Muscle of leg (tissue), 16 donors: ENCODE measurements at places on chromosomes 12 and 14.

DNA sequence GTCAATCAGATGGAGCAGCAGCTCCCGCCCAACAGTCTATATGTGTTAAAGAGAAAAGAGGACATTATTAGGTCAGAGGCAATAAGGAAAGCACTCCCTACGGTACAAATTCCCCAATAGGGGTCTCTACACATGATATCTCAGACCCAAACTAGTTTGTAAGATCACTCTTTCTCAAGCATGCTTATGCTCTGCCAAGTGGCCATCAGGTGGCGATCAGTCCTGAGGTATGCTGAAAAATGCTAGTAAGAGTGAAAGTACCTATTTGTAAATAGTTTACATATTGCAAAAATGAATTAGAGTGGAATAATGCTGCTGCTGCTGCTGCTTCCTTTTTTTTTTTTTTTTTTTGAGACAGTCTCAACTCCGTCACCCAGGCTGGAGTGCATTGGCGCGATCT, 61.0 kb downstream of the CPM start:
- DNase-seq, result peak; percentile 14

DNA sequence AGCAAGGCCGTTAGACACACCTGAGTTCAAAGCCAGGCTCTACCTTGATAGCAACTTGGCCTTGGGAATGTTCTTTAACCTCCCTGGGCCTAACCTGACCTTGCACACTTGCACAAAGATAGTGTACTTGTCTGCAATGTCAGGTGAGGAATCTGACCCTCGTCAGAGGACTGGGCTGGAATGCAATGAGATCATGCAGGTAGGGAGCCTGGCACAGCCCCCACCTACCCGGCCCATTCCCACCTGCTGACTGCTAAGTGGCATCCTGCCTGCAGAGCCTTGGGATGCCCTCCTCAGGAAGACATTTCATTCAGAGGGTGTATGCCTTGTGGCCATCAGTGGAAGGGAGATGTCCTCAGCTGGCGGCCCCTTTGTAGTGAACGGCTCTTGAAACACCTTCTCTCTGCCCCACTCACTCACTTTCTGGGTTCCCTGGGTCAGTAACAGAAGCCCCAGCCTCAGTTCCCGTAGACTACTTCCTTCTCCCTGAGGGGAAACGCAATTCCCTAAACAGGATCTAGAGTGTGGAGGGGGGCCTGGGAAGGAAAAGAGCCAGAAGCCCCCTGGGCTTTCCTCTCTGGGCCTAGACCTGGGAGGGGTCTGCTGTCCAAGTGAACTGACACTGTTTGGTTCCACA, 68.0 kb upstream of the DICER1 start:
- no peak for DNase-seq

DNA sequence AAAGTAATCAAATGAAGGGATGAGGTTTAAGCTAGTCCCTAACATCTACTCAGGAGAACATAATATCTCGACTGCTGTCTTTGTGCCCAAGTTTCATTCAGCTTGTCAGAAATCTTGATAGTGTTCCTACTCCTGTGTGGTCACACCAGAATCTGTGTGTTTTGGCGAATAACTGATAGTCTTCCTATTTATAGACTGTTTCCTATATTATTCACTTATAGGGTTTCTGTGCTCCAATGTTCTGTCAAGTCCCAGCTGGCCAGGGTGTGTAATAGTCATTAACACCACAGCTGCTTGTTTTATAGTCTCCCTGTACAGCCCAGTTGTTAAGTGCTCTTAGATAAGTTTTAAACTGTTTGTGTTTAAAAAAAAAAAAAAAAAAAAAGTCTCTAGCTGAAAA, 45.9 kb downstream of the GPR135 start:
- DNase-seq, result peak; percentile 86

- DNase-seq, result peak; percentile 47
These were observed 75.4 kb downstream of the IFT81 start for GRCh38 chr12:110199339-110200123.

DNA sequence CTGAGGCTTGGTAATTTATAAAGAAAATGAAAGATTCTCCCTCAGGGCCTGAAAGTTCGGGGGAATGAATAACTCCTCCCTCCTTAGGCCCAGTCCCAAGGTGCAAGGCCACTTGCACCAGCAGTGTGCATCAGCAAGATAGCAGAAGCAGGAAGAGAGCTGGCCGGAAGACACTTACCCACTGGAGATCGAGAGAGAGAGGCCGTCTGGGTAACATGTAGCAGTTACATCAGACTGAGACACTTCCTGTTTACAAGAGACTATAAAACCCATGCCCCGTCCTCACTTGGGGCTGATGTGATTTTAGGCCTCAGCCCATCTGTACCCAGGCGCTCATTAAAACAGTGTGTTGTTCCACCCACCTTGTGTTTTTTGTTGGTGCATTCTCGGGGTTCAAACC, 85.2 kb downstream of the TMTC3 start:
- no peak for DNase-seq

GRCh38 chr12:9735601-9736000, 2.7 kb upstream of the CLECL1 start:
- no peak for DNase-seq

GRCh38 chr12:89040146-89040964, 311.9 kb downstream of the DUSP6 start:
- DNase-seq, result peak; percentile 59

DNA sequence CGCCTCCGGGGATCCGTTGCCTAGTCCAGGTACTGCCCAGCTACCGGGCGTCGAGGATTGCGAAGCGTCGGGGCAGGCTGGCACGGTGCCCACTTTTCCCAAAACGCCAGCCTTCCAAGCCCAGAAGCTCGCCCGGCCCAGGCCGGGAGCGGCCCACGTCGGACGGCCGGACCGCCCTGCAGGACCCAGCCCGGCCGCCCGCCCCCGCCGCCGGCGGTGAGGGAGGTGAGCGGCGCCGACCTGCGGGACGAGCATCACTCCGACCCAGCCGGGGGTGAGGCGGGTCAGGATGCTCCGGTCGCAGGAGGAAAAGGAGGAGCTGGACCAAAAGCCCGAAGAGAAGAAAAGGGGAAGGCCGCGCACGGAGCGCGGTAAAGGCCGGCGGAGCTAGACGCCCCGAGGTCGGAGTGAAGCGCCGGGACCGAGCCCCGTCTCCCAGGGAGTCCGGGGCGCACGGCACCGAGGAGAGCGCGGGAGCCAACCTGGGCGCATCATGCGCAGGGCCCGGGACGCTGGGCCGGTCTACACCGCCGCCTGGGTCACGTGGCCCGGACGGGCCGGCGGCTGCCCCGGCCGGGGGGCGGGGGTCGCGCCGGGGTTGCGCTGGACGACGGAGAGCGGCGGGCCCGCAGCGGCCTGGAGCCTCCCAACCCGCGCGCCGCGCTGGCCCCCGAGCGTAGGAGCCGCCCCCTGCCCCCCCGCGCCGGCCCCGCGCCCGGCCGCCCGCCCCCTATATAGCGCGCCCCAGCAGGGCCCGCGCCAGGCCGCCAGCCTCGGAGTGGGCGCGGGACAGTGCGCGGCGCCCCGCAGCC, at the start of gene AQP5:
Gene AQP5, plus strand, starts transcription at position 762 of the 812 bp plus-strand sequence. CDS start 146 bp downstream, outside the sequence.
- DNase-seq, result no peak

DNA sequence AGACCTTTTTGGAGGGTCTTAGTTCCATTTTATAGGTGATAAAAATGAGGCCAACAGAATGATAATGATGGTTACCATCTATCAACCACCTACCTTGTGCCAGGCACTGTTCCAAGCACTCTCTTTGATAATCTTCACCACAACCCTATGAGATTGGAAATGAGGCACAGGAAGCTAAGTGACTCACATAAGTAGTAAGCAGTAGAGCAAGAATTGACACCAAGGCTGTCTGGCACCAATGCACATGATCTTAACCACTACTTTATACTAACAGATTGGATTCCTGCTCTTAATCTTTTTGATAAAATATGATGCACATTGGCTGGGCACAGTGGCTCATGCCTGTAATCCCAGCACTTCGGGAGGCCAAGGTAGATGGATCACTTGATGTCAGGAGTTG, 91.4 kb downstream of the DRAM1 start:
- DNase-seq, result no peak
